Thoracic aorta (tissue), 2 donors: ENCODE measurements at places on chromosomes 1 and 21.

DNA sequence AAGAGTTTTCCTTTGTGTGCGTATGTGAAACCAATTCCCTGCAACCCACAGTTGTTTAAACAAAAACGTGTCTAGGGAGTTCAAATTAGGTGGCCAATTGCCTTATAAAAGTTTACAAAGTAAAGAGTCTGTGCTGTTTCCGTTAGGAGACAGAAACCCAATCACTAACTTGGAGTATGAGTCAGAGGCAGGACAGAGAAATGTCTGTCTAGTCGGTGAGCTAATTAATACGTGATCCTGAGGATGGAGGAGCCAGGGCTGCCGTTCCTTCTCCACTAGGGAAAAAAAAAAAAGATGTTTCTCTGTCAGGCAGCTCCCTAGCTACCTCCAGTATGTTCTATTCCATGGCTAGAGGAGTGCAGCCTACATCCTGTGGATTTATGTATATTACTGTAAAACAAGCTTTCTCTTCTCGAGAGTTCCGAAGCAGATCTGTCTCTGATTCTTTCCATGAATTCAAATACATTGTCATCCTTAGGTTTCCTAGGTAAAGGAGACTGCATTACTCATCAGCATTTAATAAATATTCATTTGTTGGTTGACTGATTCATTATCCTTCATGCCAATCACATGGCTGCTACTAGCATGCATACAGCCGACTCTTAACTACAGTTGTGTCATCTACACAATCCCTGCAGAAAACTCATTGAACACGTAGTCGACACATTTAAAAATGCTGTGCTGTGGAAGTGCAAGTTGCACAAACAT lies 430.6 kb downstream of the KIF26B start:
- DNase-seq = no peak

DNA sequence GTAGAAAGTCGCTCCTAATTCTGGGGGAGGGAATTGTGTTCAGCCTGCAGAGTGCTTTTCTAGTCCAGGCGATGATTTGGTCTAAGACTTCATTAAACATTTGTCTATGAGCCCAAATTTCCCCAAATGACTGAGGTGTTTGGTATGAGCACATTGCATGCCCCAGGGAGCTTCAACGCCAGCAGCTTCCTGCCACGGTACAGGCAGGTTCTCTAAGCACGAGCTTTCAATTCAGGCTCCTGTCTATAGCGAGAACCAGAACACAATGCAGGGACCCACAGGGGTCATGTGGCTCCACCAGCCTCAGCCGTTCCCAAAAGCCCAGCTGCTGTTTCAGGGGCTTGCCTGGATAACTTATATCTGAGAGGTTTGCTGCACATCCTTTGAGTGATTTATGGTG lies 34.1 kb upstream of the H6PD start:
- DNase-seq = no peak

DNA sequence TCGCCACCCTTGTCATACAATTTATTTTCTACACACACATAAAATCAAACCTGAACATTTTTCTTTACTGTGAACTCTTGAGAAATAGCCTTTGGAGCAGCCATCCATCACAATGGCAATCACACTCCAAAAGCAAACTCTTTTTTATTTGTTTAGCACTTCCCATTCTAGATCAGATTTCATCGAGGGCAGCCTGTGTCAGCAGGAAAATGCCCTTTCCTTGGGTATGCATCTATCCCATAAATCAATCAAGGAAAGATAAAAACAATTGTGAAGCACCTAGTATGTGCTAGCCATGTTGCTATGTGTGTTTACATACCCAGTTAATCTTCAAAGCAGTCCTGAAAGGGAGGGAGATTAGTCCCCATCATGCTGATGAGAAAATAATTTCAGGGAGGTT lies 484.1 kb upstream of the USP24 start:
- no peak for DNase-seq

GRCh38 chr1:113980110-113980509 lies 836 bp downstream of the OLFML3 start:
- no peak for DNase-seq

- no peak for DNase-seq
These were observed 34.8 kb downstream of the KIAA1614 start for GRCh38 chr1:180947499-180947885.

- DNase-seq = no peak
These were observed 764 bp downstream of the PKNOX1 start for GRCh38 chr21:42974832-42975820.

DNA sequence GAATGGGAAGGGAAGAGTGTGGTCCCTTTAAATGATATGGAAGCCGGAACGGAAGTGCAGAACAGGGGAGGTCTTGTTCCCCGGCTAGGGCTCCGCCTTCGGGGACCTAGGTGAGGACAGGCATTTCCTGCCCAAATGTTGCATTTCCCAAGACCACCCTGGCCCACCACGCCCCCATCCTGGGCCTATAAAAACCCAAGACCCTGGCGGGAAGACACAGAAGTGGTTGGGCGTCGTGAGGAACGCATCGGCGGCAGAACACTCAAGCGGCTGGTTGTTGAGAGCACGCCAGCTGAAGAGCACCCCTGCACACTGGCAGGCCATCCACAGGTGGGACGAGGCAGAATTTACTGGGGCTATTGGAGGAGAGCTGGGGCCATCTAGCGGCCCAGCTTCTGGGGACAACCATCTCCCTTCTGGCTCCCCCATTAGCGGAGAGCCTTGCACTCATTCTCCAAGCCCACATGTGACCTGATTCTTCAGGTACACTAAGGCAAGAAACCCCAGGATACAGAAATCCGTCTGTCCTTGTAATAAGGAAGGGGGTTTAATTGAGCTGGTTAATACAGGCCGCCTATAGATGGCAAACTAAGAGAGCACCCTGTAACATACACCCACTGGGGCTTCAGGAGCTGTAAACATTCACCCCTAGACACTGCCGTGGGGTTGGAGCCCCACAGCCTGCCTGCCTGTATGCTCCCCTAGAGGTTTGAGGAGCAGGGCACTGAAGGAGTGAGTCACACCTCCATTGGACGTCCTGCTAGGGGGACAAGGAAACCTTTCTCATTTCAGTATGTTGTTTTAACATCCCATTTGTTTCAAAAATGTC lies 1327.9 kb downstream of the BRINP3 start:
- no peak for DNase-seq

- no peak for DNase-seq
These were observed 5.4 kb downstream of the CPLANE2 start for GRCh38 chr1:16231331-16232315.

DNA sequence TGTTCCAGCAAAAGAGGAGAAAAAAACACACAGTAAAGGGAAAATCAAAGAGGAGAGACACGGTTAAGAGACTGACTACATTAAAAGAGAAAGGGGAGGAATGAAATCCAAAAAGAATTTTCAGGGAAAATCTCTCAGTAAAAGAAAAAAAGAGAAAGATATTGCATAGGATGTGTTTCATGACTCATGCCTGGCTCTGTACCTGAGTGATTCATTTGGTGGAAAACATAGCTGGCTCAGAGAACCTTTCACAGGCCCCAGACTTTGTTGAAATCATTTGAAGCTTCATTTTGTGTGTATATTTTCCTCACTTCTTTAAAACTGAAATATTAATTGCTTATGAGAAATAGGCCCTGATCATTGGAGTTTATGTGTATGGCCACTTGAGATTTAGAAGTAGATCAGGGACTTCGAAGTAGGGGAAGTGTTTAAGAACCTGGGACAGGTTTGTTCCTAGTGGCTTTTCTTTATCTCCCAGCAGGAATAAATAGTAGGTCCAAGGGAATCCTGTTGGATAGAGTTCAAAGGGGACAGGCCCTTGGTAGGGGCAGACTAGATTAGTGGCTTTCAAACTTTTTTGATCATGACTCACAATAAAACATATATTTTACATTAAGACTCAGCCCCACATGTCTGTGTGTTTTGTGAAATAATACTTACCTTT lies 239.1 kb upstream of the SGIP1 start:
- DNase-seq = no peak

GRCh38 chr1:17101261-17101660 lies 18.0 kb downstream of the PADI2 start:
- DNase-seq = no peak

- no peak for DNase-seq
These were observed 15.4 kb downstream of the CD247 start for GRCh38 chr1:167502719-167503462.

GRCh38 chr1:167620002-167620401 lies 10.0 kb upstream of the RCSD1 start:
- DNase-seq = no peak

- DNase-seq = no peak
These were observed 109.0 kb upstream of the IPO9 start for GRCh38 chr1:201719812-201720521.

DNA sequence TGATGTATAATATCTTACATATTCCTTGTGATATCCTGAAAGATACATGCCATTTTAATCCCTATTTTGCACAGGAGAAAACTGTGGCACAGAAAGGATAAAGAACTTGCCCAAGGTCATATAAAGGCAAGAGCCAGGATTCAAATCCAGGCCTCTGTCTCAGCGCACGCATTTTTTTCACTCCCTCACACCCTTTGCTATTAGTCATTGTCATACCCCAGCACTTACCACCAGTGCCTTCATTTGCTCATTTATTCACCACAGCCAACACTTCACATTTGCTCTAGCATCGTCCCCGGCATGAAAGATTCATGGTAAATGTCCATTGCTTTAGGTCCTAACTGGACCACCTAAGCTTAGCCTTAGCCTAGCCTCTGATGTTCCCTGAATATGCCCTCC lies 14.2 kb downstream of the ALX3 start:
- DNase-seq = no peak

DNA sequence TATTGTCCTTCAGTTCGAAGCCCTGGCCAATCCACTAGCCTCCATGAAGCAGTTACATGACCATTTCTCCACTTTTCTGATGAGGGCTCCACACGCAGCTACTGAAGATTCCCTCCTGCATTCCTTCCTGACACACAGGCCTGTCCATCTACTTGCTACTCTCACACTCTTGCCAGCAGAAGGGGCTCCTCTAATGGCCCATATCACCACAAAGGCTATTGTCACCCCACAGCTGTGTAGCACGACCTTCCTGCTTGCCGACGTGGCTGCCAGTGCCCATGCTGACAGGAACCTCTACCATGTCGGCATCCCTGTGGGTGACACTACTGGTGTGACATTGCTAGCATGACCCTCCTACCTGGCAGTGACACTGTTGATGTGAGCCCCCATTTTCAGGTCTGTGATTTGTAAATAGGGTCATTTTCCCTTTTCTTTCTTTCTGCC lies 1528.6 kb upstream of the TPTE start:
- no peak for DNase-seq

DNA sequence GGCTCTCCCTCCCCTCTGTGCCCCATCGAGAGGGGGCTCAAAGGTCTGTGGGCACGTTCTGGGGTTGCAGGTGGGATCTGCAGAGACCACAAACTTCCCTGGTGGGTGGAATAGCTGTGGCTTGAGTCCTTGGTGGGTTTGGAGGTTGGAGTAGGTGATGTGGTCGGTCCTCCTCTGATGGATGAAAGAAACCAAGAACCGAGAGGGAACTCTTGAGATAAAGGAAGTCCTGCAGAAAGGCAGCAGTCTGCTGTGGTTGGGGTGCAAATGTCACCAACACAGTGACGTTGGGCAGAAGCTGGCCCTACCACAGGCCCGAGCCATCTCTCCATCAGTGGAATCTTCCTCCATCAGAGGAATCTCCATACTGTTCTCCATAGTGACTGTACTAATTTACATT lies 171.8 kb downstream of the FCRL5 start:
- DNase-seq = no peak

DNA sequence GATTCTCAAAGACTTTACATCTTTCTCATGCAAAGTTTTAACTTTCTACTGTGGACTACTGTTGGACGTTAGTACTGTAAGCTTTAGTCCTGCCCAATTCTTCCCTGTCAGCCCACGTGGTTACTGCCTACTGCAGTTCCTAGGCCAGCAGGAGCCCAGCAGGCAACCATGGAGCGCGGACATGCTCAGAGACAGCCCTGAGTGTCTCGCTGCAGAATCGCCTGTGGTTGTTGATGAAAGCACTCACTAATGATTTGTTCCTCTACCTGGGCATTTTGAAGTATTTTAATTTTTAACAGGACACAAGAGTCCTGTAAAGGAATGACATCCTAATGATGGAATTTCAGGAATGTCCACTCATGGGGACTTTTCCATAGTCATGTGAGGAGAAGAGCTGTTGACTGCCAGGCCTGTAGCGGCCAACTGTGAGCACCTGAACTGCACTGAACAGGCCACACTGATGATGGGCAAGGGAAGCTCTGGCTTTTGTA lies 44.1 kb downstream of the PGBD5 start:
- no peak for DNase-seq

DNA sequence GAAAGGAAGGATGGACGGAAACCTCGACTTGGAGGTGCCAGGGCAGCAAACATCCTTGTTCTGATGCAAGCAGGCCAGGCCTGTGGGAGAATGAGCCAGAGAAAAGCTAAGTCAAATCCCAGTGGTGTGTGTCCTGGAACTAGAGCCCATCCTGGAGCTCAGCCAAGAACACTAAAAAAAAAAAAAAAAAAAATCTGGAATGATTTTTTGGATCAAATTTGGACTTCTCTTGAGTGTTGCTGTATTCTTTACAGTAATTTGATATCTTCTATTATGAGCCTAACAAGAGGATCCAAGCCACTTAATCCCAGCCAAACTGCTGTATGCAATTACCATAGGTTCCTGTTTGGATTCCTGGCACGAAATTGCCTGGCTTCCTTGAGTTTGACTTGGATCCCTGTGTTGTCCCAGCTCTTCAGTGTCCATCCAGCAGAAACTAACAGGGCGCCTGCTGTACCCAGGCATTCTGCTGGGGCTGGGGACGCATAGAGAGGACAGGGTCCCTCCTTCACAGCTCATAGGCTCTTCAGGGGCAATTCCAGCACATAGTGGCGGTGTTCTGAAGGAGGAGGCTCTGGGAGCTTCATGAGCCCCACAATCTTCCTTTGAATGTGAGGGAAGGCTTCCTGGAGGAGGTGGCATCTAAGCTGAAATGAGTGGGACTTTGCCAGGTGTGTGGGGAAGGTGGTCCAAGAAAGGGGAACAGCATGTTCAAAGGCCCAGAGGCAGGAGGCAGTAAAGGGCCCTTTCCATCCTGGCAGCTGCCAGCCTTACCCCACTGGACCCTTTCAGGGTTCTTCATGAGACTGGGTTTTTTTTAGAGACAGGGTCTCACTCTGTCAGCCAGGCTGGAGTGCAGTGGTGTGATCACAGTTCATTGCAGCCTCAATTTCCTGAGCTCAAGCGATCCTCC lies 24.7 kb downstream of the EPHX1 start:
- no peak for DNase-seq

GRCh38 chr1:65207317-65207716 lies 59.3 kb downstream of the AK4 start:
- DNase-seq = no peak

DNA sequence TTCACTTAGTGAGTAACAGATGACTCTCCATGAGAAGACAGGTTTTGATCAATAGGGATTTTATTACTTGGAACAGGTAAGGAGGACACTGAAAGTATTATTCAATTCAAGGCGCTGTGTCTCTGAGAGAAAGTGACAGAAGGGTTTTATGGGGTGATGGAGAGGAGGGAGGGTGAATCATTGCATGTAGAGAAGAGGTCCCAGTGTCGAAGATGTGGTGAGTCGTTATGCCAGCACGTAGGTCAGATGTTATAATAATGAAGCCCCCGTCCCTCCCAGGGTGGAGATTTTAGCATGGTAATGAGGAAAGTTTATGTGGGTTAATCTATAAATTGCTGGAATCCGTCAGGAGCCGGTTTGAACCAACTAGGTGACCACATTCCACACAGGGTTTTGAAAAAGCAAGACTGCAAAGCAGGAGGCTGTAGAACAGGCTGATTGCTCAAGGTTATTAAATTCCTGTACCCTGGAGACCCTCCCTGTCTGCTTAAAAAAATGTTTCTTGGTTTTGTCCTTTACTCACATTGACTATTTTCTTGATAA lies 586.4 kb upstream of the TMPRSS15 start:
- DNase-seq = no peak

GRCh38 chr21:42753804-42754203 lies 100.4 kb downstream of the PDE9A start:
- no peak for DNase-seq

GRCh38 chr1:908661-909060 lies 15.1 kb upstream of the SAMD11 start:
- DNase-seq = no peak
